ENCODE measurements at places on chromosomes 2 and 18. TPM values are rescaled to one million over a fixed set of nuclear protein-coding genes. Genes with fewer than 3 reads are reported as not detected.

DNA sequence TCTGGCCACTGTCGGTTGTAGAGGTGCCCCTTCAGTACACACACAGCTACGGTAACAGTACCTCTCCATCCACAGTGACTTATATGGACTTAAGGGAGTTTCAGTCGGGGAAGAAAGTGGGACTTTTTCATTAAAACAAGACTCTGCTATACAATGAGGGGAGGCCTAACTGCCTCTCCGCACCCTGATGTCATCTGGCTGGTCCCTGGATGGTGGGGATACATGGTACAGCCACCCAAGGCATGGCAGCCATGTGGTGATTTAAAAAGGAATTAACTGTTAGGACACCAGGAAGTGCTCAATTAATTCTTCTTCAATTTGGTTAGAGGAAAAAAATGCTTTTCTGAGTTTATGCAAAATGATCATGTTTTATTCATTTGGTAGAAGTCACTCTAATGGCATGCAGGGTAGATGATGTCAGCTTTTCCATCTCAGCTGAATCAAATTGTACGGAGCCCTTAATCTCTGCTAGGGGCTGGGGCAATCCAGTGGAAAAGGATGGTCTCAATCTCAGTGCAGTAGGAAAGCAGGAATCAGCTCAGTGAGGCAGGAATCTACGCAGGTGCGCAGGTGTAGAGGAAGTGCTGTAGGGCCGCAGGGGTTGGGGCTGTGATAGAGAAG lies 243.9 kb downstream of the PRKCE start:
- peak; percentile 36 for DNase-seq

Gene PDK1
- polyA plus RNA-seq = 32.6 TPM

- no peak for DNase-seq
Measured at GRCh38 chr2:98445177-98445682, 572 bp downstream of the INPP4A start.

- no peak for DNase-seq
Measured at GRCh38 chr2:110777531-110778311, 45.3 kb downstream of the ACOXL start.

DNA sequence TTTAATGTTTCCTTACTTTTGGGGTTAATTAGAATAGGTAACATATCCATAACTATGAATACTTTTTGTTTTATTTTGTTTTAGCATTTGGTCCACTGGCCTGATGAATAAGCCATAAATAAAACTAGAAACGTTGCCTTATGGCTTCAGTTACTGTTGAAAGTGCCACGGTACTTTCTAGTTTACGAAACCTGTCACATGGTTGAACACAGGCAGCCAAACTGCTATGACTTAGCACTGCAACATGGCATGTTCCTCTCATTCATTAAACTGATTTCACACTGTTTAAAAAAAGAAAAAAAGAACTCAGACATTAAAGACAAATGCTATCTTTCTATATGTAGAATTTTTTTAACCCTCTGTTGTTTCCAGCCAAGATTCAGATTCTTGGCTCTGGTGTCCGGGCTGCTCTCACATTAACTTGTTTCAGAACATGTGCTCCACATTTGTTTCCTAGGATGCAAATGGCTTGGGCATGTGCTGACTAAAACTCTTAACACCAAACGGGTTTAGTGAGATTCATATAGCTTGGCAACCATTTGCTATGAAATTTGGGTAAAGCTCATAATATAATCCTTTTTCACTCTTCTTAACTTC lies 323.9 kb upstream of the RND3 start:
- DNase-seq = no peak

Gene RPRM
- not detected for polyA plus RNA-seq

Gene OLA1
- 101 TPM for polyA plus RNA-seq

- DNase-seq = no peak
Measured at GRCh38 chr2:226855787-226856186, 19.9 kb downstream of the RHBDD1 start.

DNA sequence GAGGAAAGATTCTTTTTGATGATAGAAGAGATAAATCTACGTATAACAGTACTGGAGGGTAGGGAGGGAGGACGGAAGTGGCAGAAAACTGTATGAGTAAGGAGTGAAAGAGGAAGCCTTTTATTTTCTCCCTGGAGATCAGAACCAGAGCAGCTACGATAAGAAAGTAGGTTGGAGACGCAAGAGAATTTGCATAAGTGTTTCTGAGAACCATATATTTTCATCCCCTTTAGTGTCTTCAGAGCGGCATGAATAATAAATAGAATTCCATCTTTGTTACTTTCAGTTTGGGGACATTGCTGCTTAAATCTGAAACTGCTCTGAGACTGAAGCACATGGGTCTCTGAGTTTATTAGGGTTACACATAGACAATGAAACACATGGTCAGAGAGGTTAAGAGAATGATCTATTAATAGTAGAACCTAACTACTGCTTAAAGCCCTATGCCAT lies 230.2 kb upstream of the TNP1 start:
- DNase-seq = no peak

DNA sequence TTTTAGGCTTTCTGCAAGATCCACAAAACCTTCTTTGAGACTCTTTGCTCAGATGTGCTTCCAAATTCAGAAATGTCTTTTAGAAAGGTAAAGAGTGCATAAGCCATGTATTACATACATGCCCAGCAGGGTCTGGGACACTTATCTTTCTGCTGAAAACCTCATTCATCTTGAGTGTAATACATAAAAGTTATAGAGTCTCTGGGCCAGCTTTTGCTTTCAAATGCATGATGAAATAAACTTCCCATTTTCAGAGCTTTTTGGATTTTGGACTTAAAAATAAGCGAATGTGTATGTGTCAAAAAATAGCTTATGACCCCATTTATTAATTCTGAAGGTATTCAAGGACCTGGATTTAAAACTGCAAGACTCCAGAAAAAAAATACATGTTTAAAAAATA lies 8.0 kb downstream of the CYRIA start:
- no peak for DNase-seq

Gene FBXO48
- 0.89 TPM for polyA plus RNA-seq

DNA sequence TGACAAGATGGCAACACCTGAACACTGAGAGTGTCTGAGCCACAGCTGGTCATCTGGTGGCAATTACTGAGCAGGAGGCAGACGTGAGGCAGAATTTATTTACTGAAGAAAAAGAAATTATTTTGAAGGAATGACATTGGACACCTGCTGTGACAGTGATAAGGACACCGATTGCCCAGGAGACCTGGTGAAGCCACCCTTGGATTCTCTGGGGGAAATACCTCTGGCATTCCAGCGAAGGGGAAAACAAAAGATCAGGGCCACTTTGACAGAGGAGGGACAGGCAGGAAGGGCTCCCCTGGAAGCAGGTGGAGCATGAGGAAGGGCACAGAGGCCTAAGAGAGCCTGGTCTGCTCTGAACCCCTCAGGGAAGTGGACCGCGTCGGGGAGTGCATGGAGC lies 85.4 kb upstream of the ALPP start:
- no peak for DNase-seq

Gene SULT1C2
- 0.04 TPM for polyA plus RNA-seq

GRCh38 chr2:226699321-226699720 lies 100.3 kb downstream of the IRS1 start:
- no peak for DNase-seq

Gene ZNF142
- 3.5 TPM for polyA plus RNA-seq

- no peak for DNase-seq
Measured at GRCh38 chr2:100741880-100742276, 78.1 kb upstream of the NPAS2 start.

- no peak for DNase-seq
Measured at GRCh38 chr2:199302851-199303250, 154.9 kb downstream of the SATB2 start.

Gene MAL
- not detected for polyA plus RNA-seq

- DNase-seq = no peak
Measured at GRCh38 chr2:176093898-176094249, 1.4 kb downstream of the HOXD13 start.

DNA sequence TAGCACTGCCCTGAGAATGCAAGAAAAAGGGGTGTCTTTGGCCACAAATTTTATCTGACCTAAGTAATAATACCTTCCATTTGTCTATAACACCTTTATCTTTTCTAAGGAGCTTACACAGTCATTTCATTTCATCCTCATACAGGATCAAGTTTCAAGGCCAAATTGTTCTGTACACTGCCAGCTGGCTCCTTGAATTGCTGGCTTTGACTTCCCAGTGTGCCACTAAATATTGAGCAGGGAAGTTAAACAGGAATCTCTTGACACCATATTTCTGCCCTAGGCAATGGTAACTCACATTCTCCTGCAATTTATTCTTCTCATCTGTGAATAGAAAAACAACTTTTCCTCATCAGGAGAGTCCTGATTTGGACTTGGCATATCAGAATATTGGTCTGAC lies 195.1 kb upstream of the LRP1B start:
- DNase-seq = no peak

GRCh38 chr18:21903709-21904108 lies 163.1 kb downstream of the MIB1 start:
- DNase-seq = no peak

DNA sequence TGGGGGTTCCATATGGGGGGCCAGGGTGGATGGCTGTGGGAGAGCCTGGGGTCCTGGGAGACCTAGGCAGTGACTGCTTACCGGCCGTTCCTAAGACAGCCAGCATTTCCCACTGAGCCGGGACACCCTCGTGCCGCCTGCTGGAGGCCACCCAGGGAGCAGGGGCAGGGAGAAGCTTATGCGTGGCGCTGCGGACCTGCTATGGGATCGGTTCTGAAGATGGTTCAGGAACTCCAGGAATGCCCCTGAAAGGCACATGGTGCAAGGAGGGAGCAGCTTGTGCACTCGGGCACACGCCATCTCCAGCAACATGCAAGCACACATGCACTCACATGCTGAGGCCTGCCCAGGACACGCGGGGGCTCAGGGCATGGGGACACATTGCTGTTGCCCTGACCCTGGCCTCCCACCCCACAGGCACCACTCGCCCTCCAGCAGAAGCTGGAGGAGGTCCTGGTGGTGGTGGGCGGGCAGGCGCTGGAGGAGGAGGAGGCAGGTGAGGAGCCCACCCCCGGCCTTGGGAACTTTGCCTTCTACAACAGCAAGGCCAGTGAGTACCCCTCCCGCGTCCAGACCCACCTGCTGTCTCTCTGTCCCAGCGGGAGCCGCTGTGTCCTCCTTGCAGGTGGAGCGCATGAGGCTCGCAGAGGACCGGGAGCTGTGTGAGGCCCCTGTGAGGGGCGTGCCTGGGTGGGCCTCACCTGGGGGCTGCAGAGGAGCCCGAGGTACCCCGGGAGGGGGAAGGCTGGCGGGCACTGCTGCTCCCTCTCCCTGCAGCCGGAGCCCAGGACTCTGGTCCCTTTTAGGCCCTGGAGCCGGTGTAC lies 4.1 kb downstream of the KLHL30 start:
- DNase-seq = no peak

Gene SLC16A14
- polyA plus RNA-seq = 2.7 TPM

- no peak for DNase-seq
Measured at GRCh38 chr2:195711478-195711877, 54.5 kb downstream of the SLC39A10 start.

Gene MRPL30
- polyA plus RNA-seq = 38.3 TPM
